Retinal pigment epithelial cell (primary cell): ENCODE measurements at places on chromosomes 3 and 15.
A peak's percentile ranks its signal among the peaks of the same experiment; 100 is the strongest.

- DNase-seq = no peak
These were observed 1.1 kb downstream of the PLSCR2 start for GRCh38 chr3:146468234-146468633.

DNA sequence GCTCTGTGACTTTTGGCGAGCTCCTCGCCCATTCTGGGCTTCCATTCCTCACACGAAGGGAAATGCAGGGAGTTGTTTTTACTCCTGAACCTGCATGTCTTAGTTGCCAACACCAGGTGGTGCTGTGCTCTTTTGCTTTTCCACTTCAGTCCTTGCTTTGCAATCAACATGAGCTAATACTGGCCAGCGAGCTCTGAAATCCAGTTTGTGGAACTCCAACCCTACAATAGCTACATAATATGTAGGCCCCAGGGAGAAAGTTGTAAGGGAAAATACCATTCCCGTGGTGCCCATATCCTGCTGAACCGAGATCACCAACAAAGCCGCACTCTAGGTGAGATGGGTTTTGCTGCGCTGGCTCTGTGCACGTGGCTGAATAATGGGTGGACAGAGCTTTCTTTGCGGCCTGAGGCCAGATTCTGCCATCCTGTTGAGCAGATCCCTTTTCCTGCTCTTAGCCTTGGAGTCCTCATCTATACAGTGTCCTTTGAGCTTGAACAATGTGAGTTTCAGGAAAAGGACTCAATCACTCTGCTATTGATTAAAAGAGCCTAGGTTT is 25.0 kb downstream of the LSM3 start:
- peak; percentile 46 for DNase-seq

DNA sequence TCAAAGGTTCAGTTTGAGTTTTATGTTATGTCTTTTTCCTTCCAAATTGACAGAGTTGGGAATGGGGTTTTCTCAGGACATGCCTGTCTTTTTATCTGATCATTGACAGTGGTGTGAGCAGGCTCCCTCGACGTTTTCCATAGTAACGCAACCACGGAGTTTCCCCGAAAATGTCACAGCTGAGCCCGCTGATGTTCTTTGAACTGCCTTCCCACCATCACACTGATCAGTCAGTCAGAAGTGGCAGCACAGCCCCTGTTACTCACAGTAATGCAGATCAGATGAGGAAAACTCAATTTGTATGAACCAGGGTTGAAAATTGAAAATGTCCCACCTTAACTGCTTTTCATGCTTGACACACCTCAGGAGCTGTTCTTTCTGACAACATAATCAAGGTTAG is 210.4 kb downstream of the NECTIN3 start:
- no peak for DNase-seq

DNA sequence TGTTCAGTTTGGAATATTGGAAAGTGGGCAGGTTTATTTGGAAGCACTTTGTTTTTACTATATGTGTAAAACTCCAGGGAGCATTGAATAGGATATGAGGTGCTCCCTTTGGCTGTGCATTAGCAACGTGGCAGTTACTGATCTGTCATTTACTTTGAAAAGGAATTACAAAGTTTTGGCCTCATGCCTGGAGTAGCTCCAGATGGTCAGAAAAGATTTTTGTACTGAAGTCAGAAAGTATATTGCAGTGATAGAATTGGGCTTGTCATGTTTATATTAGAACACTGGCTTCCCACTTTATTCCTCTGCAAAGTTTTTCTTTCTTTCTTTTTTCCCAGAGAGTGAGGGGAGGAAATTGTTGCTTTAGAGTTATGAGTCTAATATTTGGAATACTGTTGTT is 26.1 kb downstream of the FNDC3B start:
- peak; percentile 68 for DNase-seq

GRCh38 chr3:172340583-172340982 is 107.7 kb downstream of the GHSR start:
- DNase-seq = no peak

GRCh38 chr15:40277471-40277870 is 5.4 kb downstream of the ANKRD63 start:
- DNase-seq = no peak

- DNase-seq = no peak
These were observed 61.8 kb downstream of the SLC12A8 start for GRCh38 chr3:125150525-125151441.
